ENCODE measurements at places on chromosomes 5 and 9.

DNA sequence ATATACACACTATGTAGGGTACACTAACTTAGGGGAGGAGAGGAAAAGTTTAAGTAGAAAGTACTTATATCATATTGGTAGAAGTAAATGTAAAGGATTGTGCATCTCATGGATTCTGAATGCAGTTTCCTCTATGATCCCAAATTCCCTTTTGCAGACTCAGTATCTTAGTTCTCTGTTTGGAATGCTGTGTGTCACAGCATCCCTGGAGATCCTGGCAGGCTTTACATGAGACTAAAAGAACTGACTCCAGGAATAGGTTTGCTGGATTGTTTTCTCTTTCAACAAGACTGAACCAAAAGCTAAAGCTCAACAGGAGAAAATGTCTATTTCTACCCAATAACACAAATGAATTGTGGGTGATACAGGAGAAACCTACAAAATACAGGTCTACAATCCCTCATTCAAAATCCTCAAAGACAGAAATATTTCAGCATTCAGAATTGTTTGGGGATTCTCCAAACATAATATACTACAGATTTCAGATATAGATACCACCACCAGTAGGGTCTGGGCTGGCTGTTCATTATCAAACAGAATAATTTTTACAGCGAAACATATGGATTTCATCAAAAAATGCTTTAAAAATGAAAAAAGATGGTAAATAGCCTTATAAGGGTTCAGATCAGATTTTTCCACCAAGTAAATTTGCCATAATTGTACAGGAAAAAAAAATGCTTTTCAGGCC, 324.7 kb upstream of the GRAMD2B start:
- no peak for DNase-seq

- DNase-seq = no peak
Measured at GRCh38 chr5:73908846-73909245, 282.9 kb downstream of the ARHGEF28 start.

GRCh38 chr9:17839776-17840175, 260.9 kb downstream of the SH3GL2 start:
- DNase-seq = peak; percentile 59

GRCh38 chr5:92637960-92638359, 943.1 kb downstream of the NR2F1-AS1 start:
- no peak for DNase-seq

DNA sequence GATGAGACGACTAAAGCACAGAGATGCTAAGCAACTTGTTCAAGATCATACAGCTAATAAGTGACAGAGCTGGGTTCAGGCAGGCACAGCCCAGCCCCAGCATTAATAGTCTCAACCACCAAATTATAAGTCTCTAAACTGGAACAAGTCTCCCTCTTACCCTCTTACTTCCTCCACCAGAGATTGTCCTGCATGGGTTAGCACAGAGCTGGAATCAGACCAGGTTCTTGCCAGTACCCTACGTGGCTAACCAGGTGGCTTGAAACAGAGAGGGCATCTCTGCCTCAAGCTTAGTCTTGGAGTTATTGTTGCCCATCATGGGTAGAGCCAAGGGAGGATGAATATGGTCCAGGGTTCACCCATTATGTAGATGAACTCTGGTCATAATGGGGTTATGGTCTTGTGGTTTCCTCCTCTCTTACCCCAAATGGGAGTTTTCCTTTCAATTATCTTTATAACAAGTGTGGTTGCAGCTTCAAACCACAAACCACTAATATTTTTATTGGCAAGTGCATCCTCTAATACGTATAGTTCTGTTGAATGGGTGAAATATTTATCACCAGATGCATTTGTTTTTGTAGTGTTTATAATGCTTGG, 8.3 kb upstream of the XPA start:
- no peak for DNase-seq

DNA sequence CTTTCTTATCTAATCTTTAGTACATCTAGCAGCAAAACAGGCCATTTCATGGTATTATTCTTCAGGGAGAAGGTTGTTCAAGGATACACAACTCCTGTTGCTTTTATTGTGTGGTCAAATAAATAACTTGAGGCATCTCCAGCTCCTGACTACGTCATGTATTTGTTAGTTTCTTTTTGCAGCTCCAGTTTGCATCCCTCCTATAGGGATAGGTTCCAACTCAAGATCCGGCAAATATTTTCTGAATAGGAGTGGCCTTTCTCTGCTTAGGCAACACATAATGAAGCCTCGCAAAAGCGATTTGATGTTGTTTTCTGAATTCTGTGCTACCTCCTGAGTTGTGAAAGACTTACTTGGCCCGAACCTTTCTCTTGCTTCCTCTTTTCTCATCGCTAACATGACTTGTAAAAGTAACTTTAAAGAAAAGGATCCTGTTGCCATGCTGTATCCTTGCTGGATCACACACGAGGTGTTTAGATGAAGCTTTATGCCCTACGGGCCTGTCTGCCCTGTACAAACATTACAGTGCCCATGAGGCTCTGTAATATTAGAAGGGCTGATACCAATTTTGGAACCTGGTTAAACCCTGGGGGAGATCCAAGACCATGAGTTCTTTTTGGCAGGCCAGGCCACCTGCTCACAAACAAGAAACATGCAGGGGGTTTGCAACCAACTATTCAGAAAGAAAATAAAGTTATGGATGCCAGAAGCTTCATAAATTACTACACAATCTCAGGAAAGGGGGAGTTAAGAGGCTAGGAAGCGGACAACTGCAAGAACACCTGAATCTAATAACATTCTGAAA, 149.8 kb upstream of the FGF10 start:
- no peak for DNase-seq

- no peak for DNase-seq
Measured at GRCh38 chr5:176677209-176677939, 30.1 kb downstream of the TSPAN17 start.

- DNase-seq = no peak
Measured at GRCh38 chr5:149365418-149365817, 7.6 kb downstream of the PCYOX1L start.

DNA sequence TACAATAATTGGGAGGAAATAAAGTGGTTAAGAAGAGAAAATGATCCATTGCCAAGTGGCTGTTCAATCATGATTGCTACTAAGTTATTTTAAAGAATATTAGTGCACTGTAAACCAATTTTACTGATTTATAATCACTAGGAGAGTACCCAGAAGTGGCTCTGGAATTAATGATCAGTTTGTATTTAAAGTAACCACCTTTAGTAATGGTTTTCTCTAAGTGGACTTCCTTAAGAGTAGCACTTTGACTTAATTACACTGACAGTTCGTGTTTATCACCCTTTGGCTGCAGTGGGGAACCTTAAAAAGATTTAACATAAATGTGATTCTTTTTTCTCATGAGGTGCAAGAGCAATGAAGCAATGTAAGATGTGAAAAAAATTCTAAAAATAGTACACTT, 310.8 kb downstream of the CDH12 start:
- peak; percentile 73 for DNase-seq

DNA sequence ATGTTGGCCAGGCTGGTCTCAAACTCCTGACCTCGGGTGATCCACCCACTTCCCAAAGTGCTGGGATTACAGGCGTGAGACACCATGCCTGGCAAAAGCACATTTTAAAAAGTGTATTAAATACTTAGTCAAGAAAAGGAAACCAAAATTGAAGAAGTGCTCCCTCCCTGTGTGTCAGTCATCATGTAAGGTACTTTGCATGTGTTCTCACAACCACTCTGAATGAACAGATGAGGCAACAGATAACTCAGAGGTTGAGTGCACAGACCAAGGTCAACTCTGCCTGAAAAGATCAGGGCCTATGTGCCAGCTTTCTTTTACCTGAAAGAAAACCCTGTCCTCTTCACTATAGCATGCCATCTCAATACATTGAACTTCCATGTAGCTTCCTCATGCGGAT, 289.7 kb downstream of the MRPS30 start:
- no peak for DNase-seq

- no peak for DNase-seq
Measured at GRCh38 chr9:89254773-89255125, 56.2 kb upstream of the CKS2 start.

DNA sequence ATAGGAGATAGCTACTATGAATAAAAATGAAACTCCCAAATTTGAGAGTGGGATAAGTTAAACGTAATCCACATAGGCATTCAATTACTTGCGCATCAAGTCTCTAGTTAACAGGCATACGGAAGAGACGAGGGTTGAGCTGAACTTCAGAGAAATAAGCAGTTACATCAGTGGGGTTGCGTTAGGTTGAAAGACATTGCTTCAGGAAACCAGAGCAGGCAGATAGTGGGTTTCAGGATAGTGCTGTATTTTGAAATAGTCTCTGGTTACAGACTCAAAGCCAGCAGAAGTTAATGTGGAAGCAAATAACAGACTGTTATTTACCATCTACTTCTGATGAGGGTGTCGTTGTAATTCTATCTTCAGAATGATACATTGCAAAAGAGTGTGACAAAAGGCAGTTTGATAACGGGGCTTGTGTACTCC, 533.4 kb downstream of the PDE4D start:
- DNase-seq = no peak

DNA sequence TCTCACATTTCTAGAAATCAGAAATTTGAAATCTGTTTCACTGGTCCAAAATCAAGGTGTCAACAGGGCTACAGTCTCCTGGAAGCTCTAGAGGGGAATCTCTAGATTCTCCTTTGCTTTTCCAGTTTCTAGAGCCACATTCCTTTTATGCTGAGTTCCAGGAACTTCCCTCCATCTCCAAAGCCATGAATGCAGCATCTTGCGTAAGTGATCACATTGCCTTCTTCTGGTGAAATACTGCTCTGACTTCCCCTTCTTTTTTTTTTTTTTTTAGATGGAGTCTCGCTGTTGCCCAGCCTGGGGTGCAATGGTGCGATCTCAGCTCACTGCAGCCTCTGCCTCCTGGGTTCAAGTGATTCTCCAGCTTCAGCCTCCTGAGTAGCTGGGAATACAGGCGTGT, 23.8 kb downstream of the GDA start:
- no peak for DNase-seq

- DNase-seq = peak; percentile 86
Measured at GRCh38 chr5:149828161-149829011, 98.3 kb downstream of the PPARGC1B start.

DNA sequence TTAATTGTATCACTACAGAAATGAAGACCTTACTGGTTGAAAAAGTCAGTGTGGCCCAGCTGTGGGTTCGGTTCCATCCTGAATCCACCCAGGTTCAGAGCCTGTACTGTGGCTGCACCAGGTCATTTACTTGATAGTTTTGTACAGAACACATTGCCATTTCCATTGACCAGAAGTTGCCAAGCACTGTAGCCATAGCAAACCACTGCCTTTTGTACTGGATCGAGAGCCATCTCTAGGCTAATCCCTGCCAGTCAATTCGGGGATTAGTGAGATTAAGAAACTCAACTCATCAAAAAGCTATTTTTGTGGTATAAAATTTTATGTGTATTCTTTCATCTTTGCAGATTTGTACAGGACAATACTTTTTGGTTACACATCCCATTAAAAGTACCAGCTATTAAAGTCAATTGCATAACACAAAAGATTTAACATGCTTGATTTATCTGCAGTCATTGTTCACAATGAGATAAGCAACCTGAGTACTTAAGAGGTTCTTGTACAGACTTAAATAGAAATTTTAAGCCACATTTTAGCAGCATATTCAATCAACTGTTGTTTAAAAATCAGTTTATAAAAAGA, 108.5 kb upstream of the OTULINL start:
- no peak for DNase-seq

GRCh38 chr5:85077581-85077980, 692.9 kb upstream of the EDIL3 start:
- peak; percentile 2 for DNase-seq

DNA sequence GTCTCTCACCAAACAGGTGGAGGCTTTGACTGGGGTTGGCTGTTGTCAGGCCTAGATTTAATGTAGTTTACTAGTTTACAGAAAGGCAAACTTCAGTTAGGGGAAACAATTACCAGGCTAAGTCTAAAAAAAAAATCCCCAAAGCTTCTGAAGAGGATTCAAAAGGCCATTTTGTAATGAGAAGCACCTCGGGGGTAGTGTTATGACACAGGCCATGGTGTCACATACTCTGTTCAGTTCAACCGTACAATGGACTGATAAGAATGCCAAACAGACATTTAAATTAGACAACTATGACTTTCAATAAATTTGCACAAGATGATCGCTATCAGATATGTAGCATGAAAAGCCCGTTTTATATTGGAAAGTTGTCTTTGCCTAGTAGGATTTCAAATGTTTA, 120.1 kb upstream of the PCA3 start:
- no peak for DNase-seq

- DNase-seq = peak; percentile 35
Measured at GRCh38 chr5:65100911-65101631, 332.3 kb downstream of the CWC27 start.

DNA sequence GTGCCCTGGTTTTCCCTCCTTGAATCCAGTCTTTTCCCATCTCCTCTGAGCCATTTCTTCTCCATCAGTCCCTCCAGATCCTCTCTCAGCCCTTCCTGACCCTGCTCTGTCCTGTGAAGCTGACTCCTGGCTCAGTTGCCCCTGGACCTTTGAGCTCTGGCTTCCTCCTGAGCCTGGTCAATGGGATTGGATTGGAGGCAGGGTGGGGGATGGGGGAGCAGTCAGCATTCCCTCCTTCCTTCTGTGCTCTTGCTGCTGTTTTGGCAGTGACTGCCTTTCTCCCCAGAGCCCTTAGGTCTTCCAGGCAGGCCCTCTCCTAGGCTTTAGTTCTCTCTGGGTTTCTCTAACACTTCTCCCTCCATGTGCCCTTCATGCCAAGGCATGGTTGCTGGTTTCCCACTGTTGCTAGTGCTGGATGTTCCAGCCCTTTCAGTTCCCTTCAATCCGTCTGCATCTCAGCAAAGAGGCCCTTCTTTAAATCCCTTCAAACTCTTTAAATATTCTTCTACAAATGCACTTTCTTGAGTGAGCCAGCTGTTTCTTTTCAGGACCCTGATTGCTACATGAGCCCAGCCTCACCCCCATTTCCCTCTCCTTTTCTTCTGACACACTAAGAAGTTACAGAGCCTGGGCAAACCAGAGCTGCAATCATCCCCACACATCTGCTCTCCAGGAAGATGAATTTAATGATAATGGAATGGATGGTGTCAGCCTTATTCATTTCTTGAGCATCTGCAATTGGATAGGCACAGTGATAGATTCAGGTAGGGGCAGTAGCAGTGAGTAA, 2.2 kb downstream of the TNFSF15 start:
- DNase-seq = no peak

DNA sequence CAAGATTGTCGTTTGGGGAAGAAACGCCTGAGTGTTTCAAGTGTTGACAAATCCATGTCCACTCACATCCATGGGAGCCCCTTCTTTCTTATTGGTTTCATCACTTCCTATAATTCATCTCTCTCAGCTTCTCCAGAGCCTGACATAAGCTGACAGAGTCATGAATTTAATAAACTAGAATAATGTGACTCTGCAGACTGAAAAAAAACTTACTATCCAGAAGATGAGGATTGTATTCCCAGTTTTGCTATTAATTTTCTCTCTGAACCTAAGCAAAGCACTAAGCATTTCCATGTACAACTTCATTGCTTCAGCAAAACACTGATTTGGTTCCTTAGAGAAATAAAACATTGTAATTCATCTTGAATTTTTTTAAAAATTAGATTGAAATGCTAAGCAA, 691.8 kb downstream of the MTRR start:
- no peak for DNase-seq
